ENCODE measurements at places on chromosomes 7 and 10.

DNA sequence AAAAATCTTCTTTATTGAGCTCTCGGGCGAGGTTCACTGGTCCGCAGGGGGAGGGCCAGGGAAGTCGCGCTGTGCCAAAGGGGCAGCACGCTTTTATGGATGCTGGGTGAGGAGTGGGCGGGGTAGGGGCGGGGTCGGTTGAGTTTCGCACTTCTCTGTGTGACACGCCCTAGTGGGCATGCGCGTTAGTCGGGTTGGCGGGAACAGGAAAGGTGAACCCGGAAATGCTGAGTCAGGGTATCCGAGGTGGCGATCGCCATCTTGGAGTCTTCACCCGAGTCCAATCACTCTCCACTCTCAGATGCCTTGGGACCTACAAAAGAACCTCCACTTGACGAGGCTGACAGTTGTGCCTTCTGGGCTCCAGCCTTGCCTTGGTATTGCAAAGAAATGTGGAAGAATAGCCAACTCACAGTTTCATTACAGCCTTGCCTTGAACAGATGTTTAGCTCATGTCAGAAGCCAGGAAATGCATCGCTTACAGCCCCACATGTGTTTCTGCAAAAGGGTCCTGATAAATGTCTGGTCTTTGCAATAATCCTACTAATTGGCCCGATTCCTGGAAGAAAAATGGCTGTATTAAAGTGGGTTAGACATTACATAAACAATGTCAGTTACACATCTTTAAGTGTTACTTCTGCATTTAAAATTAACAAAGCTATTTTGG lies 64.1 kb downstream of the AHR start:
- no peak for DNase-seq

GRCh38 chr7:13457790-13458189 lies 531.7 kb downstream of the ETV1 start:
- DNase-seq = no peak

DNA sequence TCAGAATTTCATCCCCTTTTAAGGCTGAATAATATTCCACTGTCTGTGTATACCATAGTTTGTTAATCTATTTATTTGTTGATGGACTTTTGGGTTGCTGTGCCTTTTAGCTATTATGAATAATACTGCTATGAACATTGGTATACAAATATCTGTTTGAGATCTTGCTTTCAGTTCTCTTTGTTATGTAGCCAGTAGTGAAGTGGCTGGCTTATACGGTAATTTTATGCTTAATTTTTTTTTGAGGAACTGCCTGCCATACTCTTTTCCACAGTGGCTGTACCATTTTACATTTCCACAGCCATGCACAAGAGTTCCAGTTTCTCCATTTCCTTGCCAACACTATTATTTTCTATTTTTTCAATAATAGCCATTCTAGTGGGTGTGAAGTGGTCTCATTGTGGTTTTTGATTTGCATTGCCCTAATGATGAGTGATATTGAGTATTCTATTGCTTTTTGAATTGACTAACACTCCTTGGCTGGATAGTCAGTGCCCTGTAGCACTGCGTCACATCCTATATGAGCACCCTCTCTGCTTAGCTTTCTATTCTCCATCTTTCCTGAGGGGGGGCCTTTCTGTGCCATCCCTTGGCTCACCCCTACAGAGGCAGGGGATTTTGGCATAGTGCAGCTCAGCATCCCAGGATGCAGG lies 29.4 kb upstream of the RAPGEF5 start:
- no peak for DNase-seq

- no peak for DNase-seq
Measured at GRCh38 chr7:112350585-112350984, 99.7 kb upstream of the IFRD1 start.

DNA sequence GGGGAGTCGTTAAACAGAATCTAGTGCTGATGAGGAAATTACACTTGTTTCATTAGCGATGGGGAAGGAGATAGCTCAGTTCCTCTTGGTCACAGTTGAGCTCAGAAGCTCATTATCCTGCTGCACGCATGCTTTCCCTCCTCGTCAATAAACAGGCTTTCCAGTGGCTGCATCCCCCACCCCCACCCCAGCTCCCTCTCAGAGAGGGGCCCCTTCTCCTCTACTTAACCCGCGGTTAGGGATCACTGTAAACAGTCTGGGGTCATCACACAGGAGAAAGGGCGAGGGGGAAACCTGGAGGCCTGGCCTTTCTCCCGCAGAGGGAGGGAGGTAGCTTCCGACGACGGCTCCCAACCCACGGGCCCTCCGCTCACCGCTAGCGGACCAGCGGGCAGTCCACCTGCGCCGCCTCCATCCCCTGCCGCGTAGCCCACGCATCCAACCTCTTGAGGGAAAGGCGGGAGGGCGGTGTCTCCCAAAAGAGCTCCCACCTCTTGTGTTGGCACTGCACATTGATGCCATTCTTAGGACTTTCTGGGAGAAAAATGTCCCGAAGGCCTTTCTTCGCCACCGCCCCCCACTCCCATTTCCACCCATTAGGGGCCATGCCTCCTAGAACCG lies 80.8 kb downstream of the PAX2 start:
- no peak for DNase-seq

- DNase-seq = no peak
Measured at GRCh38 chr10:113066561-113067312, 116.7 kb downstream of the TCF7L2 start.

- DNase-seq = no peak
Measured at GRCh38 chr7:127887631-127888030, 143.6 kb downstream of the LRRC4 start.

GRCh38 chr7:121938429-121938996 lies 65.6 kb downstream of the PTPRZ1 start:
- DNase-seq = no peak

DNA sequence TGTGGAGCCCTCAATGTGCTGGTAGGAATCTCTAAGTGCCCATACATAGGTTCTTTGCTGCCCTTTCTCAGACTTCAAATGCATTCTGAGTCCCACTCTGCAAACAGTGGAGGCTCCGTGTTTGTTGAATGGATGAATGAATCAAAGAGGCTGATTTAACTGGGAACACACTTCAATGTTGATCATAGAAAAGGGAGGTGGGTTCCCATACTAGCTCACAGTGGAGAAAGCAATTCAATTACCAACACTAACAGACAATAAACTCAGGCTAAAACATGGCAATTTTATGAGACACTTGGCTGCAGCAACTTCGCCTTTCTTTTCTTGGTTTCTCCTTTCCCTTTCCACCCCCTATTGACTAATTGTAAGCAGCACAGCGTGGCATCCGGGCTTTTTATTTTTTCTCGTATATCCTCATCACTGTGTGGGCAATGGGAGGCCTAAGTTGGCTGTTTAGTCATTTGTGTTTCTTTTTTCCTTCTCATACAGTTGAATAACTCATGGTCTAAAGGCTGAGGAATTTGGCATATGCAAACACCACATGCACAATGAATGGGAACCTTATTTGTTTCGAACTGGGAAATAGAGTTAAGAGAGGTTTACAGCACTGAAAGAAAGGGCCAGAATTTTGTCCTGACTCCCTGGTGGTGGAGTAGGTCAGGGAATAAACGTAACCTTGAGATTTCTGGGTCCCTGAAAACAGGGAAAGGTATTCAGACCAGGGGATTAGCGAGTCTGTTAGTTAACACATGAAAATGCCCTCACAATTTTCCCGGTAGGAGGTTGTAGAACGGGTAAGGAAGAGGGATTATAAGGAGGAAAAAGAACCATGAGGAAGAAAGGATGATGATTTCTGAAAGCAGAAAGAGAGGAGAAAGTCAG lies 858.5 kb downstream of the KCNMA1 start:
- DNase-seq = no peak

DNA sequence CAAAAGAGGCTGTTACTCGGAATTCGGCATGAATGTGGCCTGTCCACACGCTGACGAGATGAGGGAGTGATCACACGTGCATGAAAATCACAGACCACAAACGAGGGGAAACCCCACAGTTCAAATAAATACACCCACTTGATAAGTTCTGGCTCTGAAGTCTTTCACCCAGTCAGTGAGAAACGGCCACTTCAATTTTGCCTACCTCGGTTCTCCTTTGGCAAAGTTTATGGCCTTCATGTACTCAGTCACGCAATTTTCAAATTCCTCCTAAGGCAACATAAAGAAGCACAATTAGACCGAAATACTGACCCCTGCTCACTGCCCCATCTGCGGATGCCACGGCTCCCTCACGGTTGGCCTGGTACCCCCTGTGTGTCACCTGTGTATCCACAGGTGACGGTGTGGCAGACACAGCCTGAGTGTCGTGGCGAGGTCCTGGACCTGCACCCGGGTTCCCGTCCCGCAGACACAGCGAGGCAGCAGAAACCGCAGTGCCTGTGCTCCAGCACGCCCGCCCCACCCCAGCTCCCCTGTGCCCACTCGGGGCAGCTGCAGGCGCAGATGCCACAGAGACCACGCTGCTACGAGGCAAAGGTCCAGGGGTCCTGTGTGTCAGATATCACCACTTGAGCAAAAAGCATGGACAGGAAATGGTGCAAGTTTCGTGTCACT lies 1.4 kb downstream of the CFAP46 start:
- DNase-seq = no peak

GRCh38 chr10:86646933-86647332 lies 7.4 kb upstream of the OPN4 start:
- no peak for DNase-seq

DNA sequence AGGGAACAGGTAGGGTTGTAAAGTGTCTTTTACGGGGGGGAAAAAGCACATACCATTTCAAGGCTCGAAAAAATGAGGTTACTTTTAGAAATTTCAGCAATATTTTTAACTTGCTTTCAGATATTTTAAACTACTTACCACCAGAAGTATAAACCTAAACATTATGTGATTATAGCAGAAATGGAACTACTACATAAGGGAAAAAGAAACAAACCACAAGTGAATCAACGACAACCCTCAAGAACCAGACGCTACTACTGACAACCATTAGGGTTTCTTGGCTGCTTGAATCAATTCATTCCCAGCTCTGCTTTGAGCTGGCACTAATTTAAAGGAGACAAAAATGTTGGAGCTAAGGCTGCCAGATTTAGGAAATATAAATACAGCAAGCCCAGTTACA lies 80.1 kb downstream of the ZFAND4 start:
- DNase-seq = no peak

DNA sequence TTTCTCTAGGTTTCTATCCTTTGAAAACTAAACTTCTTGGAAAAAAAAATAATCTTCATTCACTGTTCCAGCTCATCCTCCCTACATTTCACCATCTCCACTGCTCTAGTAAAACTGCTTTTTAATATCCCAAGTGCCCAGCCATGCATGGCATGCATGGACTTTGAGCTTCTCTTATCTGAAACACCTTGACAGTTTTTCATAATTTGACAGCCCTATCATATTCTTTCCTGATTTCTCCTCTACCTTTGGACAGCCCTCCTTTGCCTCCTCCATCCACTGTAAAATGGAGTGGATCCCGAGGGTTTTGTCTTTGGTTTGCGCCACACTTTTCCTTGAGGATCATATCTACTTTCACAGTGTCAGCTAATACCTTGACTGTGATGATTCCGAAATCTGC lies 212.8 kb downstream of the ANK3 start:
- DNase-seq = no peak

GRCh38 chr10:53601260-53601875 lies 828.8 kb upstream of the MBL2 start:
- peak; percentile 1 for DNase-seq

DNA sequence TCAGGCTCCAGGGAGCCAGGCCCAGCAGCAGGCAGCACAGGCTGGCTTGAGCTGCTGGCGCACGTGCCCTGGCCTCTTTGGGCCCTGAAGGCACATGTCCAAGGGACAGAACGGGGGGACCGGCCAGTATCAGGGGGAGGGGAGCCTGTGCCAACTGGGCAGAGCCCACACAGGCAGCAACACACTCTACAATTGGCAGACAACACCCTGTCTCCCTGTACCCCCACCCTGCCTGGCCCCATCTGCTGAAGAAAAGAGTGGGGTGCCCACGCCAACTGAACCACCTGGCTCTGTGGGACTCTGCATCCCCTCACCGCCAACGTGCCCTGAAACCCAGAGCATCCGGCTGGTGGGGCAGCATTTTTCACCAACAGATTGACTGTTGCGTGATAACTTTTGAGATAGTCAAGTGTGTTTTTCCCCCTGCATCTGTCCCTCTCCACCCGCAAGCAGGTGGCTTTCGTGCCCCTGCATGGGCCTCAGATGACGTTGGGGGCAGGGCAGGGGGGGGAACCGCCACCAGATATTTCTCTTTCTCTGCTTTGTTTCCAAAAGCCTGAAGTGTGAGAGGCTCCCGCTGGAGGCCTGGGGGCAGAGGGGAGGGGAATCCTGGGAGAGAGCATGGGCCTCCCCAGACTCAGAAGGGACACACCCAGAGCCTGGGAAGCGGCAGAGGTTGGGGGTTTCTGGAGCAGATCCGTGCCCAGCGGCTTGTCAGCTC lies 21.8 kb downstream of the SLIT1 start:
- DNase-seq = no peak

GRCh38 chr10:79219322-79219957 lies 127.8 kb upstream of the PPIF start:
- no peak for DNase-seq

Measured in CD4-positive, alpha-beta T cell treated with Interleukin-10 for 1 hour (primary cell).